ENCODE measurements at places on chromosomes 5 and 9. TPM values are rescaled to one million over a fixed set of nuclear protein-coding genes. Genes with fewer than 3 reads are reported as not detected.

TMEM174 gene
- polyA plus RNA-seq: 20.1 TPM

C9orf57 gene
- not detected for polyA plus RNA-seq

DNA sequence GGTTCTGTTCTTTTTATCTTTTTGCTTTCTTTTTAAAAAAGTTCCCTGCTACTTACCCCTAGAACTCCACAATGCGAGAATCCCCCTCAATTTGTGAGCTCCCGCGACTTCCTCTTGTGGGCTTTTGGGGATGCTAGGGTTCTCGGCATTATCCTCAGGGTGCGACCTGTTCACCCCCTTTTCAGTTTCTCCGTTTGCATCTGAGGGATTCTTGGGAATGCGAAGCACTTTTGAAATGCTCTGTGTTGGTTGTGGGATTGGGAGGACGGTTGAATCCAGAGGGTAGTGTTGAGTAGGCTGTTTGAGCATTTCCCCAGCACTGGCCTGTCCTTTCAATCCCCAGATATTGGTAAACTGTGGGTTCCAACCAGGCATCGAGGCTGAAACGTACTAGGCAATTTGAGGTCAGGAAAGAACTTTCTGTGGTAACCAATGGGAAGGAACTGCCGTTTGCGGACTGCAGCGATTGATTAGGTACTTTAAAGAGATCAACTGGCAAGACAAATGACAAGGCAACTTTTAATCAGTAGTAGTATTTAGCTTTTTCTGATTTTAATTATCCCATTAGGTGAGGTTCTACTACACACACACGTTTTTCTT is 415 bp downstream of the XRCC4 start:
- no peak for DNase-seq

DNA sequence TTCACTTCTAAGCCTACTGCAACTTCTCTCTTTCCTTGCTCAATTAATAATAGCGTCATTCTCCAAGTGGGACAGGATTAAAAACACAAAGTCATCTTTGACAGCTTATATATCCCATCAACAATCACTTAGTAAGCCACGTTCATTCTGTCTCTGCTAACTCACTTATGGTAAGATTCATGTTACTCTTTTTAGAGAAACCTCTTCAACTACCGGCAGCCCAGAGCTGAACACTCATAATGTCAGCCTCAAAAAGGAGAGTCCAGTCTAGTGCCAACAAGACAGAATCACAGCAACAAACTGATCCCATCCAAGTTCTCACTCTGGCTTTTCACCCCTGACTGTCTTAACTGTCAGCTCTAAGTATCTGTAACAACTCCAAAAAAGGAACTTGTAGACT is 196.0 kb downstream of the RAB3C start:
- DNase-seq: no peak

DNA sequence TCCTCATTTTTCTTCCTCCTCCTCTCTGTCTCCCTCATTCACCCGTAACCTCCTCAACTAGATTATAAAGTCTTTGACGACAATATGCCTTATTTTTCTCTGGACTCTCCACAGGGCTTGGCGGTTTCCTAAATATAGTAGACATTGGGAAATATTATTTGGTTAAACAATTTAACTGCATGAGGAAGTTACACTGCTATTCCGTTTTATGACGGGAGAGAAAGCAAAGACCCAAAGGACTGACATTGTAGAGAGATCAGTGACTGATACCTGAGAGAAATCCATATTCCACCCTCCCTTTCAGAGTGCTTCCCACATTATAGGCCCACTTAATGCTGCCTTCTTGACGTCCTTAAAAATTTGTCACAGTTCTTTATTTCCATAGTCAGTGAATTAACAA is 51.2 kb downstream of the GDA start:
- no peak for DNase-seq

- DNase-seq: no peak
These were observed 20.8 kb downstream of the SLC46A2 start for GRCh38 chr9:112869917-112870316.

GRCh38 chr5:149207831-149208230 is 63.8 kb upstream of the AFAP1L1 start:
- no peak for DNase-seq

- no peak for DNase-seq
These were observed 45.4 kb downstream of the ENTREP1 start for GRCh38 chr9:69370430-69370829.

- DNase-seq: no peak
These were observed 34.9 kb downstream of the TENT4A start for GRCh38 chr5:6748142-6748541.

- DNase-seq: no peak
These were observed 92.9 kb downstream of the CYFIP2 start for GRCh38 chr5:157358871-157359270.

- DNase-seq: no peak
These were observed 2.8 kb upstream of the TBCA start for GRCh38 chr5:77778881-77779438.

DNA sequence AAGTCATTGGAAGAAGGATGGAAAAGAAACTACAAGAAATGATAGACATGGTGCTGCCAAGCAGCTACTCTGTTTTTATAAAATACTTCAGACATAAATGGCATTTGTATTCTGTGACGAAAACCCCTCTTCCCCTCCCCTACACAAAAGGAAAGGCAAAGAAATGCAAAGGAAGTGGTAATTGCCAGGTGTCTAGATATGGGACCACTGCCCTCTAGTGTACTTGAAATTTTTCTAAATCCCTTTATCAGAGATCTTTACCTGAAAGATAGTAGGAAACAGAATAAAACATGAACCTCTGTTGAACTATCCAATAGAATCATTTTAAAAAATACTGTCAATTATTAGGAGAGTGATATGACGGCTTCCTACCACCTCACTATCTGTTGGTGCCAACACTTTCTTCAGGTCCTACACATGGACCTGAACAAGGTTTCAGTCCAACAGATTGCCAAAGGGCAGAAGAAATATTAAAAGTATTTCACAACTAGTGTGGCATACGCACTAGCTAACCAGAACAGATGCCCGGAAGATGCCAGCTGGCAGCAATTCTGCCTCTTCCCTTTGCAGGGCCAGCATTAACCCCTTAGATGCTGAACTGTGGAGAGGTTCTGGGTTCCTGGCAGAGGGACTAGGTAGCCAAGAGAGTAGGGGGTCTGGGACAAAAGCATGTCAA is 104.1 kb downstream of the TSSK1B start:
- DNase-seq: peak; percentile 48

DNA sequence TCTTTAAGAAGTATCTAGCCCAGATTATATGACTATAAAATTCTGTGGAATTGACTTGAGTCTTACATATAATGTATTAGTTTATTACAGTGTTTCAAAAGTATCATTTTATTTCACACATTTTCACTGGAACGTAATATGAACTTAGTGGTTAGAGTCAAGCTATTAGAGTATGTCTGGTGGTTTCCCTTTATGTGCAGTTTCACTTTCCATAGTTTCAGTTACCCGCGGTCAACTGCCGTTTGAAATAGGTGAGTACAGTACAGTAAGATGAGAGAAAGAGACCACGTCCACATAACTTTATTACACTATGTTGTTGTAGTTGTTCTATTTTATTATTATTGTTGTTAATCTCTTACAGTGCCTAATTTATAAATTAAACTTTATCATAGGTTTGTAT is 50.5 kb downstream of the COMMD10 start:
- no peak for DNase-seq

- peak; percentile 51 for DNase-seq
These were observed 174.0 kb downstream of the GDNF start for GRCh38 chr5:37665889-37666288.

GRCh38 chr9:121640491-121641223 is 10.8 kb upstream of the DAB2IP start:
- no peak for DNase-seq

HAVCR2 gene
- 18.2 TPM for polyA plus RNA-seq

- no peak for DNase-seq
These were observed 33.1 kb downstream of the RPS23 start for GRCh38 chr5:82244854-82245635.

- no peak for DNase-seq
These were observed 54.7 kb downstream of the ANXA2R start for GRCh38 chr5:42985129-42986037.

DNA sequence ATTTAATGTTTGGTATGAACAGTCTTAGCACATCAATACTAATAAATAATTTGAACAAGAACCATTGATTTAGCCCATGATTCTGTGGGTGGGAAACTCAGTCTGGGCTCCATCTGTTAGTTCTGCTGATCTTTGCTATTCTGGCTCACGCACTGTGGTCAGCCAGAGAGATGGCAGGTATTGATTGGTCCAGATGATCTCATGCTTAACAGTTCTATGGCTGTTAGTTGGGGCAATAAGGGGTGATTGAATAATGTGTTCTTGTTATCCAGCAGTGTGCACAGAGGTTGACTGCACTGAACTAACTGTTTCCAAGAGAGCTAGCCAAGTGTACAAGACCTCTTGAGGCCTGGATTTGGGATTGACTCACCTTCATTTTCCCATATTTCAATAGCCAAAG is 824.3 kb downstream of the SEMA5A start:
- DNase-seq: no peak

HMMR gene
- polyA plus RNA-seq: 30.0 TPM

FAM153A gene
- polyA plus RNA-seq: 0.75 TPM

- peak; percentile 10 for DNase-seq
These were observed 95.7 kb downstream of the KCNT1 start for GRCh38 chr9:135797507-135798262.

Measured in left kidney (tissue), 8 donors.